ENCODE measurements at places on chromosomes 7 and 10.

- no peak for DNase-seq
Observed at GRCh38 chr10:82813856-82814255, 938.9 kb downstream of the NRG3 start.

- no peak for DNase-seq
Observed at GRCh38 chr10:49595003-49595712, 15.0 kb upstream of the SLC18A3 start.

DNA sequence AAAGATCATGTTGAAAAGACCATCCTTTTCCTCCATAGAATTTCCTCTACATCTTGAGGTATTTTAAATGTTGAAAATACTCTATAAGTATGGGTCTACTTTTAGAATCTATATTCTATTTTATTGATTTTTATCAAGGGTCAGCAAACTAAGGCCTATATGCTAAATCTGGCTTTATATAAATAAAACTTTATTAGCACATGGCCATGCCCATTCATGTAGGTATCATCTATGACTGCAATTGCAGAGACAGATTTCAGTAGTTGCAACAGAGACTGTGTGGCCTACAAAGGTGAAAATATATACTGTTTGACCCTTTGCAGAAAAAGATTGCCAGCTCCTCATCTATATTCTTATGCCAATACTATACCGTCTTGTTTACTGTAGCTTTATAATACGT, 72.7 kb downstream of the TAX1BP1 start:
- DNase-seq = no peak

- DNase-seq = peak; percentile 78
Observed at GRCh38 chr7:98669329-98670000, 52.4 kb downstream of the NPTX2 start.

DNA sequence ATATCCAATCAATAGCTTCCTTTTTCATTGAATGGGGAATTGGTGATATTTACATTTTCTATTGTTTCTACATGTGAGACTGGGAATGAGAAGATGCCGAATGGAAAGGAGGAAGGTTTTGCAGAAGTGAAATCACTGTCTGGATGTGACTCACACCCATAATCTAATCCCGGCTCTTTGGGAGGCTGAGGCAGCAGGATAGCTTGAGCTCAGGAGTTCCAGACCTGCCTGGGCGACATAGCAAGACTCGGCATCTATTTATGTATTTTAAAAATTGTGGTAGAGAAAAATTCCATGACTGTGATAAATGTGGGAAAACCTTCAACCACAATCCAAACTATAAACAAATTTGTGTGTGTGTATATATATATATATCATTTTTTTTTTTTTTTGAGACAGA, 10.9 kb upstream of the FIS1 start:
- DNase-seq = no peak

- no peak for DNase-seq
Observed at GRCh38 chr10:1715821-1716220, 21.5 kb downstream of the ADARB2 start.

DNA sequence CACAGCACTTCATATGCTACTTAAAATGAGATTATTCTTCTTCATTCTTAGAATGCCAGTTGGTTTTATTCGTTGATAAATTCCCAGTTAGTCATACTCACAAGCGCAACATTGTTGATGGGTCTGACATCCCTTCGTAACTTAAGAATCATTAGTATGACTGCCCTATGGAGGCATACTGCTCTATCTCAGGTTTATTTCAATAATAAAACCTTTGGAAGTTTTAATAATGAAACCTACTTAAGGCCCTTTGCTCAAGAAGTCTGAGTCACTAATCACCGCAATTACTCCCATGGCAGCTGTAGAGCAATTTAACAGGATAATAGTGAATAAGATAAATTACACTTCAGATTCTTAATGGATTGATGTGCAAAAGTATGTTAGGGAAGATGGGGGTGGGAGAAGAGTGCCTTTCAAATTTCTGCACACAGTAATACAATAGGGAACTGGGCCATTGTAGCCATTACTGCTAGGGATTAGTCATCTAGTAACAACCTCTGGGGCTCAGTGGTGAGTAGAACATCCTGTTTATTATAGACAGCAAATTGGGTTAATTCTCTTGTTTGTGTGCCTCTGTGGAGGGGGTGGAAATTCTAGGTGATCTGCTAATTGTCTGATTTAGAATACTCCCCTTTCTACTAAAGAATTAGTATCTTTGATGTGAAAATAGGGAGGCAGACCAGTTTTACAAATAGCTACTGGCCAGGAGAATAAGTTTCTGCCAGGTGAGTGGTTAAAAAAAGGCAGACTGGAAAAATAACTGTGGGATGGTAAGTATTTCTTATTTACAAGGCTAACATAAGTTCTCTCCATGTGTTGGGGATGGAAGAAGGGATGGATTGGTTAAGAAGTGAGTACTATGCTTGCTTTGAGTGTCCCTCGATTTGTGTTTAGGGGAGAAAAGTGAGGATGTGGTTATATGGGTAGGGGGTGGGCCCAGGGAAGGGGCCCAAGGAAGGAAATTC, 74.5 kb upstream of the VKORC1L1 start:
- peak; percentile 33 for DNase-seq

GRCh38 chr7:150406567-150407421, 27.7 kb downstream of the ZNF775 start:
- no peak for DNase-seq

DNA sequence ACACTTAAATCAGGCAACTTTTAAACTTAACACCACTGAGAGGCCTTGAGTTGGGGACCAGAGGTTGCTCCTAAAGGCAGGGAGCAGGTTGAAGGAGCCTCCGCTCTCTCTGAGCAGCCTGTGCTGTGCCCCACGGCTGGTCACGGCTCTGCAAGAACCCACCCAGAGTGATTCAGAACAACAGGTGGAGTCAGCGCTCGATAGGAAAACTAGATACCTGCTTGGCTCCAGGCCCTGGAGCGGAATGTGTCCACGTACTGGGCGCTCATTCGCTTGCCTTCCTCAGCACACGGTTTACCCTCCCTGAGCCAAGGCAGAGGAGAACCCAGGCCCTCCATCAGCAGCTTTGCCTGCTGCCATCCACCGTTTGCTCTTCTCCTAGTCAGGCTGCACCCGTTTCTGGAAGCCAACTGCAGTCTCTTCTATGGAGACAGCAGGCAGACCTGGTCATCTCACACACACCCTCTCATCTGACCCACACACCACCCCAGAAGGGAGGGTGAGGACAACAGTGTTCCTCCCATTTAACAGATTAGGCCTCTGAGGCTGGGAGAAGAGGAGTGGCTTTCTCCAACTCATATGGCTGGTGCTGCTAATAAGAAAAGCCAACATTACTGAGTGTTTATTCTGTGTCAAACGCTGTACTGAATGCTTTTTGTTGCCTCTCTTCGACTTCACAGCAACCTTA, 37.6 kb upstream of the PDCD4 start:
- DNase-seq = no peak

- DNase-seq = no peak
Observed at GRCh38 chr10:70233939-70234300, 691 bp upstream of the PPA1 start.
